ENCODE measurements at places on chromosomes 3 and 15.

- no peak for DNase-seq
Observed at GRCh38 chr3:56919137-56919796, 117.5 kb upstream of the ARHGEF3 start.

DNA sequence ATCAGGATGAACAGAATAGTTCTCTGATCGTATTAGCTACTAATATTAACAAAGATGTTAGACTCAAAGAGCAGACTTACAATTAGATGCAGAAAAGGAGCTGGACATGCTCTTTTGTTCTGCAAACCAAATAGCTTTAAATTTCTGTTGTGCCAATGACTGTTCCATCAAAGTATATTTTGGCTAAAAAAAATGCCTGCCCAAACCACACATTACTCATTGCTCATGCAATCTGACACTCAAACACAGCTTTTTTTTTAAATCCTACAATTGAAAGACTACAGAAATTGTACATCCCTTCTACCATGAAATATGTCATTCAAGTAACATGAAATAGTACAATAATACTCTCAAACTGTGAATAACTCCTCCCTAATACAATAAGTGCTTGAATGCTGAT, 48.6 kb downstream of the SHOX2 start:
- no peak for DNase-seq

DNA sequence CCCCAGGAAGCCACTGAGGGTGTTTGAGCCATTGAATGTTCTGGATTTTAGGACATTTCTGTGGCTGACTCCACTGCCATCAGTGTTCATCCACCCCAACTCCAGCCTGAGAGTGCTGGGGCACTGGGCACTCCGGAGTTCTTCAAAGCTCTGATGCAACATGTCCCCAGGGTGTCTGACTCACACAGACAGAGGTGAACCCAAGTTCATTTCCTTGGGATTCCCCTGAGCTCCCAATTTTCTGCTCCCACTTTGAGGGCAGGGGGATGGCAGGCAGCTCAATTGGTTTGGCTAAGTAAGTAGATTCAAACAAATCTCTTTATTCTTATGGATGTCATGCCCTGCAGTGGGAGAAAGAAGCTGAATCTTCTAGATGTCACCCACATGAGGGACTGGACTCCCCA, 2.2 kb downstream of the STRA6 start:
- DNase-seq, result no peak

GRCh38 chr15:67050062-67050461, 15.3 kb upstream of the SMAD3 start:
- no peak for DNase-seq

- DNase-seq, result no peak
Observed at GRCh38 chr15:31262901-31263671, 63.5 kb upstream of the KLF13 start.

DNA sequence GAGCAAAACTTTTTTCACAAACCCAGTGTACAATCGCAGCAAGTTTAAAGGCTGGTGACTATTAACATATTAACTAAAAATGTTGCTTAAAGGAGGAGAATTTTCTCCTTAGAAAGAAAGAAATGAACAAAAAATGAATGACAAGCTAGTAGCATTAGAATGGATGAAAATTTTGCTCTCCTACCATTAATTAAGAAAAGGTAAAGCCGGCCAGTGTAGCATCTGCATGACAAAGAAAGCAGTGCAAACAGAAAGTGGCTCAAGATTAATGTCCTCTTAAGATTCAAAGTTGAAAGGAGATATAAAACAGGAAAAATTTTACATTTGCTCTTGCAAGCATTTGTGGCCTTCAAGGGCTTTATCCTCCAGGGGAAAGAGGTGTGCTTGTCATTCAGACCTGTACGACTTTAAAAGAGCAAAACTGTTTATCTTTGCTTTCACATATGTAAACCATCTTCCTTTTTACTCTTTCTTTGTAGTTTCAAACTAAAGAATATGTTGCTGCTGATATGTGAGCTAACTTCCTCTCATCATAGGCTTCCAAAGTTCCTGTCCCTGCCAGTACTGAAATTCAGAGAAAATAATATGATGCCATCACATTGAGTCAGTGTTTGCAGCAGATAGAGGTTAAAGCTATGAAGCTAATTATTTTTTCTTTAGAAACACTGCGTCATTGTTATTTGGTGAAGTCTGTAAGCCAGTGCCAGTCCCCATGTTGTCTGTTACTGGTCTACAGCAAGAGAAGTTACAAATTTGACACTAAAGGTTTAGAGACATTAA, 439.1 kb upstream of the GRM7 start:
- DNase-seq, result no peak

DNA sequence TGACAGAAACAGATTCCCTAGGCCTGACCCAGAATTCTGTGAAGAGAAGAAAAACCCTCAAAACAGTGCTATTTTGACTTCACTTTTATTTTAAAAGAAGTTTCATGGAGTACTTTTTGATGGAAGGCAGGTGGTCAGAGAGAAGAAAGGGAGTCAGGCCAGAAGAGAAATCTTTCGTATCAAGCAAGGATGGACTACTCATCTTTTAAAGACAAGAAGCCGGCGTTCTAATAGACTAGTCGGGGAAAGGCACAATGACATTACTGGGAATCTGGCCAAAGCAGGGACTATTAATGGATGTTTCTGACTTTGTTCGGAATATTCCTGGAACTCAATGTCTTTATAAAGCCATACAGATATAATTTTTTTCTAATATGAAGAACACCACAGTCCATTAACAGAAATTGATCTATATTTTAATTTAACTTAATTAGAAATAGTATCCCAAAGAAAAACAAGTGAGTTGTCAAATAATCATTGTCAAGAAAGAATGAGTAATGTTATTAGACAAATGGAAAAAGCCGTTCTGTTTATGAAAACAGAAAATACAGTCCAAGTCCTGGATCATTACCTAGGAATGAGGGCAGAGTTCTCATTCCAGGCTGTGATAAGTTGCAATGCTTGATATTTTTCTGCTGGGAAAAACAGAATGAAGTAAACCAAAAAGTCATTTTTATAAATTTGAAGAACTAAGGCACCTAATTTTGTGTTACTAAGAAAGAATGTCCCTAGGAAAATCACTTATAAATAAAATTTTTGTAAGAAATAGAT, 23.7 kb upstream of the PCOLCE2 start:
- no peak for DNase-seq

DNA sequence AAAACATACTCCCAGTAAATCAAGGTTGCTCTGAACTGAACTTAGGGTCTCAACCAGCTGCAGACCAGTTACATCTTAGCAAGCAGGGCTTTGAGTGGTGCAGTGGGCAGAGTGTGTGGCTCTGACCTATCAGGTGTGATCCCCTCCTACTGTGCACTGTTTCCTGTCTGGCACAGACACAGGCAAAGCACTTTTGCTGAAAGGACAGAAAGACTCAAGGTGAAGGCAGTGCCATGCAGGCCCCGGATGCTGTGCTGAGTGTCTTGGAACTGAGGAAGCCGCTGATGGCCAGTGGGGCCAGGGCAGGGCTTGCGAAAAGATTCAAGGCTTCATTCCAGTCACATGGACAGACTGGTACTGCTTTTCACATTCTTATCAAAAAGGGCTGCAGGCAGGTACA, 85.2 kb downstream of the CACNA1D start:
- no peak for DNase-seq

GRCh38 chr15:70197945-70198361, 100.2 kb upstream of the TLE3 start:
- DNase-seq, result no peak

DNA sequence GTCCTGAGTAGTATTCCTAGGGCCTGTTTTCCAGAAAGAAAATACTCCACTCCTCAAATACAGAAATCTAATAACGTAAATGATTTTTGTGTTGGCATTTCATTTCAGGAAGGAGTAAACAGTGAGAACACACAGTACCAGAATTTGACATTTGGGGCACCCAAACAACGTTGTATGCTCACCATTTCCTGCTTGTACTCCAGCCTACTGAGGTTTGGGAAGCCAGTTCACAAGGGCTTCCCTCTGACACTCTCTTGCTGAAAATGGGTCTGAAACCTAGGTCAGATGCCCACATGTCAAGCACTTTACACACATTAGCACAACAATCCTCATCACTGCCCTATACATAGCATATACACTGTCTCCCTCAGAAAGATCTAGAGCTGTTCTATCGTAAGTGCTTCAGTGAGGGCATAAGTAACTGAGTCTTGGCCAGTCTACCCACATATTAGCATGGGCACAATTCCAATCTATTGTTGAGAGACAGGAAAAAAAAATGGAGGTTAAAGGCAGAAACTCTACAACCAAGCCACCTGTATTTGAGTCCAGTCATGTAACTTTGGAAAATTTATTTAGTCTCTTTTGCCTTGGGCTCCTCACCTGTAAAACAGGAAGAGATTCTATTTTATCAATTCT, 43.5 kb upstream of the RSL24D1 start:
- no peak for DNase-seq

DNA sequence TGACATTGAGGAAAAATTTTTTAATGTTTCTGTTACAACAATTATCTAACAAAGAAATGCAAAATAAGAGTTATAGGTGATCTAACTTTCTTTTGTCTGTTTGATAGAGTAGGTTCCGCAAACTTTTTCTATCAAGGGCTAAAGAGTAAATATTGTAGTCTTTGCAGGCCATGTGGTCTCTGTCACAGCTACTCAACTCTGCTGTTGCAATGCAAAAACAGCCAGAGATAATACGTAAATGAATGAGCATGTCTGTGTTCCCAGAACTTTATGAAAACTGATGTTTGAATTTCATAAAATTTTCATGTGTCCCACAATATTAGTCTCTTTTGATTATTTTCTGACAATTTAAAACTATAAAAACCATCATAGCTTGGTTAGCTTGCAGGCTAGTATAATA, 73.3 kb downstream of the SLC24A1 start:
- no peak for DNase-seq

GRCh38 chr15:34358367-34358766, 8.6 kb downstream of the LPCAT4 start:
- no peak for DNase-seq

DNA sequence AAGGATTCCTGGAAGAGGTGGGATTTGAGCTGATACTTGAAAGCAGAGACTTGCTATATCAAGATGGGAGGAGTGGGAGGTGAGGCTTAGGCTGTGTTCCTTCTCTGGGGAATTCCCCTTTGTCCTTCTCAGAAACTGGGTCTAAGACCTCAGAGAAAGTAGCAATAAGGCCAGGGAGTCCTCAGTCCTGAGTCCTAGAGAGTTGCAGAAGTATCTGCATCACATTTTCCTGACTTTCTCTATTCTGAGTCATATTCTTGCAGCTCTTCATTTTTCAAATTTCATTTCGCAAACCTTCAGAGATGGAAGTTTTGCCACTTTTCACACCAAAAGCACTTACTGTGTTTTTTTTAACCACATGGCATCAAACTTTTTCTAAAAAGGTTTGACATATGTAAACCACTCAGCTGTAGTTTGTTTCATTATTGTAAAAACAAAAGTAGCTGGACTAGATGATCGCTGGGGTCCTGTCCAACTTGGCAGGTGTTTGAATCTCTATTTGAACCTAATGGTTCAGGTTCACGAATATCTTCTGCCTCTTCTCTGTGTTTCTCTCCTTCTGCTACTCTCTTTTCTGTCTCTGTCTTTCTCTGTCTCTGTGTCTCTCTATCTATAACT, 21.3 kb downstream of the COLQ start:
- no peak for DNase-seq

- no peak for DNase-seq
Observed at GRCh38 chr3:2578560-2578959, 479.9 kb downstream of the CNTN4 start.

GRCh38 chr3:32048487-32049182, 57.8 kb upstream of the GPD1L start:
- DNase-seq, result no peak

DNA sequence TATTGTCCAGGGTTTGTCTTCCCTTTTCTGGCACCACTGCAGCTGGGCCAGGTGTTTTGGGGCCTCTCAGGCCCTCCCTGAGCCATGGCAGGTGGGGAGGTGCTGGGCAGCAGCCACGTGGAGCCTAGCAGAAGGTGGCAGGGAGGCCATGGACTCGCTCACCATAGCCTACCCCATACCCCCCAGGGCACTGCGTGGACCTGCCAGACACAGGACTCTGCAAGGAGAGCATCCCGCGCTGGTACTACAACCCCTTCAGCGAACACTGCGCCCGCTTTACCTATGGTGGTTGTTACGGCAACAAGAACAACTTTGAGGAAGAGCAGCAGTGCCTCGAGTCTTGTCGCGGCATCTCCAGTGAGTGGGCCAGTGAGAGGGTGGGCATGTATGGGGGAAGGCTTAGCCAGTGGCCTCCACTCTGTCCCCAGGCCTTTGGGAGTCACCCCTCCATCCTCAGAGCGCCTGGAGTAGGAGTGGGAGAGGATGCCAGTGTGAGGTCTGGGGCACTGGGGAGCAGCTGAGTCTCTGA, 11.9 kb downstream of the SPINT1 start:
- no peak for DNase-seq

GRCh38 chr3:155088706-155089345, 8.7 kb downstream of the MME start:
- DNase-seq, result no peak

GRCh38 chr3:164467007-164467406, 611.3 kb downstream of the SI start:
- DNase-seq, result no peak

DNA sequence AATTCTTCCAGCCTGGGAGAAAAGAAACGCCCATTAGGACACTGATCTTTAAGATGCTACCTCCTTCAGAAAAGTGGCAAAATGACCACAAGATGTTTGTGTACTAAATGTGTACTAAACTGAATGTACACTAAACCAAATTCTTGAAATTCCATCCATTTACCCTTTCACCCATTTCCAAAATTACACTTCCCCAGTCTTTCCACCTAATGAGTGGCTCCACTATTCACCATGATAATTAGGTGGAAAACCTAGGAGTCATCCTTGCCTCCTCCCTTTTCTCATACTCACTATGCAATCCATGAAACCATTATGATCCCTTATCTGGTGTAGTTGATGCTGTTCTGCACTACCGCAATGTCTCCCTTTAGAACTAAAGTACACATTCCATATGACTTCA, 452.1 kb upstream of the THBS1 start:
- DNase-seq, result no peak

DNA sequence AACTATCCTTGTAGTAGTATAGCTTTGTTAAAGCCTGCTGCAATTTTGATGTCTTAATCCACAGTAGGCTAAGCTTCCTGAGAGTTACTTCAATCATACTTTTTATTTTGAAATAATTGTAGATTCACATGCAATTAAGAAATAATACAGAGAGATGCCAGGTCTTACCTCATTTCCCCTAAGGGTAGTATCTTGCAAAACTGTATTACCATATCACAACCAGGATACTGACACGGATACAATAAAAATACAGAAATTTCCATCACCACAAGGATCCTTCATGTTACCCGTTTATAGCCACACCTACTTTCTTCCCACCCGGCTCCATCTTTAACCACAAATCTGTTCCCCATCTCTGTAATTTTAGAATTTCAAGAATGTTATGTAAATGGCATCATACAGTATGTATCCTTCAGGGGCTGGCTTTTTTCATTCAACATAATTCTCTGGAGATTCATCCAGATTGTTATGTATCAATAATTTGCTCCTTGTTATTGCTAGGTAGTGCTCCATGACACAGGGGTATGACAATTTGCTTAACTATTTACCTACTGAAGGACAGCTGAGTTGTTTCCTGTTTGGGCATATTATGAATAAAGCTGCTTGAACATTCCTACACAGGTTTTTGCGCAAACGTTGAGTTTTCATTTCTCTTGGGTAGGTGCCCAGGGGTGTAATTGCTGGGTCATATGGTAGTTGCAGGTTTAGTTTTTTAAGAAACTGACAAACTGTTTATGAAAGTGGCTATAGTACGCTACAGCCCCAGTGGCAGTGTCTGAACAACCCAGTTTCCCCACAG, 21.6 kb downstream of the BDH1 start:
- no peak for DNase-seq

GRCh38 chr3:104106276-104106675, 1260.4 kb upstream of the ALCAM start:
- DNase-seq, result no peak

- DNase-seq, result no peak
Observed at GRCh38 chr3:117617906-117618305, 908.3 kb downstream of the TUSC7 start.

Measured in nephron progenitor cell (in vitro differentiated cells).